Foreskin keratinocyte (primary cell): ENCODE measurements at places on chromosomes 7 and 10.

DNA sequence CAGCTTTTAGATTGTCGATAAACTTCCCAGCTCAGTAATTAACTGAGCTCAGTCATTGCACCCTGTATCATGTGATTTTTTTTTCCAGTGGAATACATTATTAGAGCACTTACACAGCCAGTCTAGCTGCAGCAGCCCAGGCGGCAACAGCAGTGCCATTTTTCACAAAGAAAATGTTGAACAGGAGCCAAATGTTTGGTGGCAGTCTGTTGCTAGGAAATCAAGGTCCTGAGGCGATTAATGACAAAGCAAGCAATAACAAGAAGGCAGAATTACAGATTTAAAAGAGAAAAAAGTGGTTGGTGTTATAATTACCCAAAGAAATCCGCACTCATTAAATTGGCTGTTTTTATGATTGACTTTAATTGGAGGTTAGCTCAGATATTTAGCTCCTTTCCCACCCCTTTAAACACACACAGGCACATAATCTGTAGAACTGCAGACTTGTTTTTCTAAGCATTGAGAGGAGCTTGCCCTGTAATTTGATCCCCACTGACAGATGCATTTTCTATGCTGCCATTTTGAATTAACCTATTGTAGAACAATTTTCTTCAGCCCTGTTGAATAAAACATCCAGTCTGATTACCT, 267.4 kb downstream of the ADK start:
- no peak for DNase-seq

DNA sequence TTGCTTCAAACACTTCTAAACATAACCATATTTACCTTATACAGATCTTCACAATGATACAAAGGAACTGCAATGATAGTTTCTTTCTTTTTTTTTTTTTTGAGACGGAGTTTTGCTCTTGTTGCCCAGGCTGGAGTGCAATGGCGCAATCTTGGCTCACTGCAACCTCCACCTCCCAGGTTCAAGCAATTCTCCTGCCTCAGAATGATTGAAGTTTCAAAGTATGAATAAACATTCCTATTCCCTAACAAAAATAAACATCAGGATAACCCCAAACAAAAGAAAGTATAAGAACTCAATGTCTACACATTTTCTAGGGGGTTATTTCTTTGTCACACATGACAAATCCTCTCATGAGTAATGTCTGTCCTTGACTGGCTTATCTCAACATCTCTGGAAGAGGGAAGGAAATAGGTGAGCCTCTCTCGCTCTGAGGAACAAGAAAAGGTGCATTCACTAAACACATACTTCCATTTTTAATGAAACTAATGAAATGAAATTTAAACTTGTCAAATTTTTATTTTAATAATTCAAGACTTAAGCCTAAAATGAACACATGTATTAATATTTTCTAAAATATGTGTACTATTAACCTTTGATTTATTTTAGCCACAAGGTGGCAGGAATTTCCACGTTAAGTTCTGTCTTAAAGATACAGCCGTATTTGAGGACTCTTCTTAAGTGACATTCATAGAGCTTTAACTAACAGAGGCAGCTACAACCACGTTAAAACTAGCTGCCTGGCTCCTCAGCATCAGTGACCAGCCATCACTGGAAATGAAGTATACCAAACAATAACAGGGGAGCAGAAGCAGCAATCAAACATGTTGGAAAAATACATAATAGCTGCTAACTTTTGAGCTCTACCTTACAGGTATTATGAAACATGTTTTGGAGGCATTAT, 58.3 kb downstream of the MALSU1 start:
- peak; percentile 58 for DNase-seq

DNA sequence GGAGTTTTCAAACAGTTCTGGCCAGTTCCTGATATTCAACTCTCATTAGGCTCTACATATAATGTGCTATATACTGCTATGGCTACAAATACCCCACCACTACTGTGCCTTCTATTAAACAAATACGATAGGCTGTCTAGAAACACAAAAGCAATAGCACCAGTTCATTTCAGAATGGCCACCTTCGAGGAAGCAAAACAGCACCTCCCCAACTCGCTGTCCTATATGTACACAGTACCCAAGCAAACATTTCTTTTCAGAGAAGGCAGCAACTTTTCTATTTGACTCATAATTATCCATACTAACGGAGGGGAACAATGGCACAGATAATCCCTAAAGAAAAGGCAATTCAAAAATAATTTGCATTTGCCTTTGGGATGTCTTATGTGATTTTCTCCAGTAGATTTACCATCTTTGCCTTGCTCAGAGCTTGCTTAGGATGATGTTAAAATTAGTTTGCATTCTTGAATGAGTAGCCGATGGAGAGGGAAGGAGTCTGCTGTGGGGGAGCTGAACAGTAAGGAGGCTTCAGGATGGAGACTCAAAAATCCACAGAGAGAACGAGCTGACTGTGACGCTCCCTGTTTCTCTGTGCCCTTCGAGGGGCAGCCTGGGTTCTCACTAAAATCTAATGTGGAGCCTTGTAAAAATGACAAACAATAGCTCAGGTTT, 218.7 kb downstream of the FANK1 start:
- DNase-seq, result no peak

DNA sequence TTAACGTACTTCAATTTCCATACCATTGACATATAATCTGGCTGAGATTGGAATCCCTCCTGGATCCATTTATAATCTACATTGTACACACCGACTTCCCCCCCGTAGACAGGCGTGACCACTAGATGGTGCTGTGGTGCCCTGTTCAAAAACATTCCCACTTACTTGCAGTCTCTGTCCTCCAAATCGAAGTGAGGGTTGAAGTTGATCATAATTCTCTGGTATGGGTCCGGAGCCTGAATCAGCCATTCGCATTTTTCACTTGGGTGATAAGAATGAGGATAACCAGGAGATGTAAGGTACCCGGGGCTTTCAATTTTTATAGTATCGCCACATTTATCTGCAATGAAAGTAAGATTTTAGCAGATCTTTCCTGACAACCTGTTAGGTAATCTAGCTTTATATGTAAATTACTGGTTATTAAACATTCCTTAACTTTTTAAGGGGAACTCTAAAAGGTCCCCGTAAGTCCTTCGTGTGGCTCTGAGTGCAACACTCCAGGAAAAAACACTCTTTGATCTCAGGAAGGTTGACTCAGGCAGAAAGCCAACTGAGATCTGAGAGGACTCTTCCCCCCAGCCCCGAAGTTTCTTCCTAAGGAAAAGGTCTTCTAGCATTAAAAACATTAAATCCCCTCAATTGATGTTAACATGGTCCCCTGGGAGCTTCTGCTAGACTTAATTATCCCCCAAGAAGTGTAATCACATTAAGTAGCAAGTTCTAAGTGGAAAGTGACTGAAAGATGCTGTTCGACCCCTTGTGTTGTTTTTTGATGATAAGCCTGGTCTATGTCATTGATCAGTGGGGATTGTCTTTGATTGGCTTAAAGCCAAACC, 3.7 kb downstream of the NRP1 start:
- DNase-seq, result no peak

DNA sequence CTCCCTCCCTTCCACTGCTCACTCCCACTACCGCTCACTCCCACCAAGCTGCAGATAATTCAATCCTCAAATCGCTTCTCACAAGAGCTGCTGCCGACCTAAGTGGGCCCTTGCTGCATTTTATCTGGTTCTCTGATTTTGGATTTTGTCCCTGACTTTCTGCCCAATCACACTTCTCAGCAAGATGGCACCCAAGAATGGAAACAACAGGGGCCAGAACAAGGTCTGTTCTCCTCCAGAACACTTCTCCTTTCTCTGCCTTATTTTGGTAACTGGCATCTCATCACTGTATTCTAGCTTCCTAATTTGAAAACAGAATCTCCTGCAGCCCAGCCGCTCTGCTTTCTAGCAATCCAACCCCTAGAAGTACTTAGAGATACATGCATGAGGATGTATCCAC, 172.8 kb downstream of the GRID1 start:
- DNase-seq, result no peak

DNA sequence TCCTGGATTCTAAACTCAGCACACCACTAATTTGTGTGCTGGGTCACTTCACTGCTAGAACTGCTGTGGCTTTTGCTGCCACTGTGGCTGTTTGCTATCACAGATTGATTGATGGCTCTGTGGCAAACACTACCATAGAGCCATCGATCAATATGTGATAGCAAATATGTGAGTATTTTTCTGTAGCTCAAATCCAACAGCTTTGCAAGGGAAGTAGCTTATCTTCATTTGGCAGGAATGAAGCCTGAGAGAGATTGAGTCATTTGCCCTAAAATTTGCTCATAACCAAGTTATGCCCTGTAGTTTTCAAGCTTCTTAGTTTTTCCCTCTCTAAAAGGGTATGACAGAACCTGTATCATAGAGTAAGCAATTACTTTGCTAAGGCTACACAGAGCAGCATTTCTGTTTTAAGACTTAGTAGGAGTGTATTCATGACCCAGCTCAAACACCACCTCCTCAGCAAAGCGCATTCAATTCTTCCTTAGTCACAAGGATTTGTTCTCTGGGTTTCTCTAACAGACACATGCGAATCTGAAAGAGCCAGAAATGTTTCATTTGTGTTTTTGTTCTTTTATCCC, 43.1 kb downstream of the MINPP1 start:
- peak; percentile 47 for DNase-seq

GRCh38 chr7:111103678-111104274, 12.8 kb downstream of the LRRN3 start:
- DNase-seq, result no peak

- no peak for DNase-seq
These were observed 213.4 kb downstream of the MAD1L1 start for GRCh38 chr7:2019461-2019710.
